ENCODE measurements at places on chromosomes 11 and 22.

DNA sequence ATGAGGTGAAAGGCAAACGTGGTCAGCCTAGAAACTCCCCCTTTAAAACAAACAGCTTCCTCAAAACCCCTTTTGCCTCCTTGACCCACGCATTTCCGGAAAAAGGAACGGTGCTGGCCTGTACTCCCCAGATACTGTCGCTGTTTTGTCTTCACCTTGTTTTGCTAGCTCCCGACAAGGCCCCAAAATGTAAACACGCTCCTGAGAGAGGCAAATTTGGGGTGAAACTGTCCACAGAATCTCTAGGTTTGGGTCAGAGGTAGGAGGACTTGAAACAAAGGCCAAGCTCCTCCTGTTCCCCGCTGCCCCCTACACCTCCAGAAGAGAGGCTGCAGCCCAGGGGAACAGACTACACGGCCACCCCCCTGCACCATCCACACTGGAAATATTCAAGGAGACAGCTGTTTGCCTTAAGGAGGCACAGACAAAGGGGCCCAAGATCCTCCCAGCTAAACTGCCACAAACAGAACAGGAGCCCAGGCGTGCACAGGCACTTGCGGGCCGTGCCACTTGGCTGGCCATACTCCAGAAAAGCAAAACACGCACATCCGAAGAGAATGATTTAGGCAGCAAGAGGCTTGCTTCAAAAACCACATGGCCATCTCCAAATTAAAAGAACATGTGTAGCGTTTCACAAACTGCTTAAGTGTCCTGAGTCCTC is 160.5 kb upstream of the GRK3 start:
- no peak for DNase-seq

GRCh38 chr22:32127904-32128303 is 31.2 kb downstream of the C22orf42 start:
- DNase-seq: no peak

GRCh38 chr11:61268588-61269250 is 26.4 kb downstream of the VWCE start:
- DNase-seq: no peak

DNA sequence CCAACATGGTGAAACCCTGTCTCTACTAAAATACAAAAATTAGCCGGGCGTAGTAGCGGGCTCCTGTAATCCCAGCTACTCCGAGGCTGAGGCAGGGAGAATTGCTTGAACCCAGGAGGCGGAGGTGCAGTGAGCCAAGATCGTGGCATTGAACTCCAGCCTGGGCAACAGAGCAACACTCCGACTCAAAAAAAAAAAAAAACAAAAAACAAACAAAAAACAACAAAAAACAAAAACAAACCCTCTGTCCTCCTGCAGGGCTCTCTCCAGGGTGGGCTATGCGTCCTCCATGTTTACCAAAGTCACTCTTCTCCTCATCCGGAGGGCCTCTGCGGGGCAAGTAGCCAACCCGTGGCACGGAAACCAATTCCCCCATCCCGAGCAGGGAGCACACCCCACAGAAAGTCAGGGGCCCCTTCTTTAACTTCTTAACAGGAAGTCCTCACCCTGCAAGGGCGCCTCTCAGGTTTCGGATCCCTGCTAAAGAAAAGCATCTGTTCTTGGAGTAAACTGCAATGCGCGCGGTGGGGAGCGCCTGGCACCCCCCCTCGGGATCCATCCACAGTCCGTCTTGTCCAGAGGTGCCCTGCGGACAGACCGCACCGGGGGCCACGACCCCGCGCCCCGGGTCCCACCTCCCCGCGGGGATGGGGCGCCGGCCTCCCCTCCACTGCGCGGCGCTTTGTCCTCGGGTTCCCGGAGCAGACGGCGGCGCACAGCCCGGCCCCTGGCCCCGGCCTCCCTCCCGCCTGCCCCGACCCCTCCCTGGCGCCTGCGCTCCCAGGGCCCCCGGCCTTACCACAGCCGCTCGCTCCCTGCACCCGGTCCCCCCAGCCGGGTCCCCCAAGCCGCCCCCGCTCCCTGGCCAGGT is 712 bp downstream of the CERK start:
- no peak for DNase-seq

GRCh38 chr11:67274768-67275605 is 8.7 kb downstream of the GRK2 start:
- DNase-seq: no peak

GRCh38 chr11:35151241-35151640 is 12.3 kb downstream of the CD44 start:
- DNase-seq: no peak

GRCh38 chr11:695288-695537 is 191 bp upstream of the DEAF1 start:
- DNase-seq: no peak

DNA sequence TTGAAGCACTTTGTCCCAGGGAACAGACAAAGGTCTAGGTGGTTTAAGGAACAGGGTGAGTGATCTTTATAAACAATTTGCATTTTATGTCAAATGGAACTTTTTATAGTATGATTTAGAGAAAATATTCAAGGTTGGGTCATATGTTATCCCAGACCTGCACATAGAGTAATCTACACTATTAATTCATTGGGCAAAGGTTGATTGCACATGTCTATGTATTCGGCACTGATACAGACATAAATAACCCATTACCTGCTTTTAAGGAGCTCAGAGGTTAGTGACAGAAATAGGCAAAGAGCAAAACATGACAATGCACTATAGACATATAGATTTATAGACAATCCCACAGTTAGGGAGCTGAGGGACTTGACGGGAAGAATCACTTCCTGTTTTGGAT is 141.5 kb upstream of the UBASH3B start:
- no peak for DNase-seq

DNA sequence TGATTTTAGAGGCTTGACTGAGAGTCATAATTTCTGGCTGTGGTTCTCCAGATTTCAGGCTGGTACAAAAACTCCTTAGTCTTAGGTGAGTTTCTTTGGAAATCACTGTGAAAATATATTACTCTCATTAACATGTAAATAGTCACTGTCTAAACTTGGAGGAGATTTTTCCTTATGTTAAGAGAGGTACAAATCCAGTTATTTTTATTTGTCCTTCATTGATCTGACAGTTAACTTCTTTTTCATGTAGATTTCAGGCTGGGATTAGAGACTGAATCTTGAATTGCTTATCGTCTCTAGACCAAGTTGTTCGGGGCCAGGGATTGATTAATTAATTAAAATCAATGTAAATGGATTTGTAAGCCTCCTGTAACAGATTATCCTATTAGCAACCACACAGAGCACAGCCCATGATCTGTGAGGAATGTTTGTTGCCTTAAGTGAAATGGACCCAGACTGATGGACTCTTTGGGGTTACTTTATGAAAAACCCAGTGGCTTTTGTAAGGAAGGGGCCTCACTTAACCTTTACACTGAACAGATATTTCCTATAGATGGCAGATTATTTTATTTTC is 21.1 kb downstream of the TEAD1 start:
- DNase-seq: no peak

All from effector CD8-positive, alpha-beta T cell (primary cell).